AG09309 (cell line): ENCODE measurements at places on chromosomes 4 and X.

DNA sequence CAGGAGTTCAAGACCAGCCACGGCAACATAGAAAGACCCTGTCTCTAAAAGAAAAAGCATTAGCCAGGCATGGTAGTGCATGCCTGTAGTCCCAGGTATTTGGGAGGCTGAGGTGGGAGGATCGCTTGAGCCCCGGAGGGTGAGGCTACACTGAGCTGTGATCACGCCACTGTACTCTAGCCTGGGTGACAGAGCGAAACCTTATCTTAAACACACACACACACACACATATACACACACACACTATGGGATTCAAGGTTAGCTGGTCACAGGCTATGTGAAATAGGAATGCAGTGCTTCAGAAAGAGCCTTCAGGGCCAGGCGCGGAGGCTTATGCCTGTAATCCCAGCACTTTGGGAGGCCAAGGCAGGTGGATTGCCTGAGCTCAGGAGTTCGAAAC, 23.5 kb downstream of the NLGN3 start:
- no peak for DNase-seq

- no peak for DNase-seq
Measured at GRCh38 chr4:129335276-129335675, 239.3 kb downstream of the C4orf33 start.

DNA sequence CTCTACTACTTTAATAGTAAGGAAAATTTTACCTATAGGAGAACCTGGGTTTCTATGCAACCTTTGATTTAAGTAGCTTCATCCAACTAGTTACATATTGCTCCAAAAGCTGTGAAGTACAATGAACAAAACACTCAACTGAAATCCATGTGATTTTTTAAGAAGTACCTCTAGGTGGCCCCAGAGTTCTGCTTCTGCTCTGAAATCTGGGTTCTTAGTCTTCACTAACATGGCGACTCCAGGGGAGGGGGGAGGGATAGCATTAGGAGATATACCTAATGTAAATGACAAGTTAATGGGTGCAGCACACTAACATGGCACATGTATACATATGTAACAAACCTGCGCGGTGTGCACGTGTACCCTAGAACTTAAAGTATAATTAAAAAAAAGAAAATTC, 73.4 kb upstream of the MAGEB2 start:
- DNase-seq: no peak

- peak; percentile 1 for DNase-seq
Measured at GRCh38 chrX:140817943-140818342, 108.4 kb downstream of the LINC00632 start.

DNA sequence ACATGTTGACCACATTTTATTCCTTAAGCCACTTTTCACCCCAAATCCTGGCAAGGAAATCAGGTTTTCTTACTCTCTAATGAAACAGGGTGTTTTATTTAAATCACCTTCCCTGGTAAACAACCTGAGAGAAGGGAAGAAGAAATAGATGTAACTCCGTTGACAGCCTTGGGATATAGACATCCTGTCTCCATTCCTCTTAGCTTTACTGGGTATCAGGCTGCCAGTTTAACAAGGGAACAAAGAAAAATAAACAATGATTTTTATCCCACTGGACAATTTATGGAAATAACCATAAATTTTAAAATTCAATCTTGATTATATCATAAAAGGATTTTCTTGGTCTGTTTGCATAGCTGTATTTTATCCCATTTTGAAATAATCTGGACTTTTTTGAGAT, 49.2 kb downstream of the EDNRA start:
- no peak for DNase-seq

DNA sequence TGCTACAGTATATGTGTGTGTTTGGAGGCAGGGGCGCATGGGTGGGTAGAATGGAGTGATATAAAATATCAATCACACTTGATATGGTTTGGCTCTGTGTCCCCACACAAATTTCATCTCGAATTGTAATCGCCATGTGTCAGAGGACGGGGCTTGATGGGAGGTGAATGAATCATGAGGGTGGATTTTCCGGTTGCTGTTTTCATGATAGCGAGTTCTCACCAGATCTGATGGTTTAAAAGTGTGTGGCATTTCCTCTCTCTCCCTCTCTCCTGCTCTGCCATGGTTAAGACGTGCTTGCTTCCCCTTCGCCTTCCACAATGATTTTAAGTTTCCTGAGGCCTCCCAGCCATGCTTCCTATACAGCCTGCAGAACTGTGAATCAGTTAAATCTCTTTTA, 14.8 kb downstream of the SOWAHB start:
- no peak for DNase-seq

GRCh38 chrX:98795636-98796035, 1614.4 kb downstream of the PCDH19 start:
- no peak for DNase-seq

DNA sequence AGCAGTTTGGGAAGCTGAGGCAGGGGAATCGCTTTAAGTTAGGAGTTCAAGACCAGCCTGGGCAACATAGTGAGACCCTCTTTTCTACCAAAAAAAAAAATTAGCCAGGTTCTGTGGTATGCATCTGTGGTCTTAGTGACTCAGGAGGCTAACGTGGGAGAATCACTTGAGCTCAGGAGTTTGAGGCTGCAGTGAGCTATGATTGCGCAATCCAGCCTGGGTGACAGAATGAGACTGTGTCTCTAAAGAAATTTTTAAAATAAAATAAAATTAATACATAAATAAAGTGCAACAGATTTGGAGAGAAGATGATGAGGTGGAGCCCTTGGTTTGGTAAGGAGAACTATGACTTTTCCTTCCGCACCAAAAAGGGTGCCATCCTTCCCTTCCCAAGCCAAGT, 436.9 kb downstream of the NLGN4X start:
- DNase-seq: no peak

- no peak for DNase-seq
Measured at GRCh38 chrX:9257718-9258420, 207.0 kb upstream of the TBL1X start.

- DNase-seq: no peak
Measured at GRCh38 chr4:163331629-163332376, 593 bp downstream of the NPY1R start.

- DNase-seq: no peak
Measured at GRCh38 chr4:184498598-184498997, 24.2 kb upstream of the IRF2 start.

GRCh38 chr4:8877780-8878040, 6.1 kb upstream of the HMX1 start:
- DNase-seq: no peak

GRCh38 chr4:37450309-37450708, 205.8 kb downstream of the NWD2 start:
- DNase-seq: no peak

- DNase-seq: no peak
Measured at GRCh38 chr4:84177831-84178542, 321.1 kb downstream of the NKX6-1 start.

- DNase-seq: no peak
Measured at GRCh38 chrX:96403446-96403845, 281.2 kb upstream of the DIAPH2 start.

DNA sequence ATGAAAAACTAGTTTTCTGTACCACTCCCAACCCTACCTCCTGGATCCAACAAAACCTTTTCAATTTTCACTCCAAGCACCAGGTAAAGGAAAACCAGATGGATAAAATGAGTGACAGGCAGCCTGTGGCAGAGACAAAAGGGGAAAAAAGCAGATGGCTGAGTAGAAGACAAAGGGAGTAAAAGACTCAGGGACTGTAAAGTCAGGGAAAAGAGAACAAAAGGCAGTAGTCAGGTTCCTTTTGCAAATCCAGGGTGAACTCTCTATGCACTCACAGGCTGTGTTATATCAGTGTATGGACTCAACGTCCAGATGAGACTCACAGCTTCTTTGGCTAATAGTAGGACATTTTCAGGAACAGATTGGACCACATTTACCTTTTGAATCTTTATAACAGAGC, 54.2 kb downstream of the QRFPR start:
- DNase-seq: no peak

DNA sequence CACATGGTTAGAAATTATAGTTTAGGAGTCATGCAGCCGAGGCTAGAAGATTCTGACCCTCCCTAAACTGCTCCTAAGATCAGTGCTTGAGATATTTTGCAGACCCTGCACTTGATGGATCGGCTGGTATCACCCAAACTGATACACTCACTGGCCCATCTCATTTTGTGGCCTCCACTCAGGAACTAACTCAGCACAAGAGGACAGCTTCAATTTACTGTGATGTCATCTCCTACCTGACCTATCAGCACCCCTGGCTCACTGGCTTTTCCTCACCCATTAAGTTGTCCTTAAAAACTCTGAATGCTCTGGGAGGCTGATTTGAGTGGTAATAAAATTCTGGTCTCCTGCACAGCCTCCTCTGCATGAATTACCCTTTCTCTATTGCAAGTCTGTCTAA, 450.9 kb downstream of the PCDH10 start:
- no peak for DNase-seq

GRCh38 chr4:106424426-106424825, 55.8 kb upstream of the GIMD1 start:
- DNase-seq: no peak

DNA sequence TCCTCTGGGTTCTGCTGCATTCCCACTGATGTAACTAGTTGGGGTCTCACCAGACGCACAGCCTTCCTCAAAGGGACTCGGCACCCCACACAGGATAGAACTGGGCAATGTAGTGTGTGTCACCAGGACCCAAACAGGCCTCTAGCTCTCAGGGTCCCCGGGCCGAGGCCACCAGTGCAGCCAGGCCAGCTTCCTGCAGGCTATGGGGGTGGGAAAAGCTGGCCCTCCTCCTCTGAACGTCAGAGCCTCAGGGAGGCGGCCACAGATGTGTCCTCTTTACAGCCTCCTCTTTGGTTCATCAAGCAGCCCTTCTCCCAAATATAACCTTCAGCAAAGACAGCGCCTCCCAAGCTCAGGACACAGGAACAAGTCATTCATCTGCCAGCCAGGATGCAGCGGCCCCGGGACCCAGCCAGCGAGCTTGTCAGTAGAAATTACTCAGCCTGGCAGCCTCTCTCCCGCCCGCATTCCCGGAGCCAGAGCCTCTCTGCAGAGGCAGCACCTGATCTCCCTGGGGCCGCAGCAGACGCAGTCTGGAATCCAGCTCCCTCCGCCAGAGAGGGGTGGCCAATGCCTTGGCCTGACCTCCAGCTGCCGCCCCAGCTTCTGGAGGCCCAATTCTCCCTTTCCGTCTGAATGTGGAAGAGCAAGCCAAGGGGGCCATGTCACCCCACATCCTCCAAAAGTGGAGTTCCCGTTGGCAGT, 288.5 kb downstream of the FBXW7 start:
- no peak for DNase-seq

DNA sequence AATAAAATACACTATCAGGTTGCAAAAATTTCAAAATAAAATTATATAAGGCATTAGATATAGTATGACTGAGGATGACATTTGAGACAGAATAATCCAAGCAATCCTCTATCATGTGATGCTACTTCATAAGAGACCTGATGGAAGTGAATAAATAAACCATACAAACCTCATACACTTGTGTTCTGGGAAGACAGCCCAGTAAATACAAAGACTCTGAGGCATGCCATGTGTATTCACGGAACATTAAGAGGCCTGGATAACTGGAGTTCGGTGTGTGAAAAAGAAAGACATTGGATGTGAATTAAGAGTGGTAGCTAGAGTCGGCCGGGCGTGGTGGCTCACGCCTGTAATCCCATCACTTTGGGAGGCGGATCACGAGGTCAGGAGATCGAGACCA, 364.2 kb downstream of the ADAM29 start:
- no peak for DNase-seq

- DNase-seq: no peak
Measured at GRCh38 chr4:170395773-170396172, 306.0 kb upstream of the AADAT start.

- DNase-seq: no peak
Measured at GRCh38 chr4:155795991-155796390, 37.2 kb downstream of the GUCY1B1 start.

- DNase-seq: peak; percentile 14
Measured at GRCh38 chr4:119068529-119068962, 67.1 kb upstream of the MYOZ2 start.

- no peak for DNase-seq
Measured at GRCh38 chrX:153413731-153414130, 2.5 kb downstream of the ZFP92 start.

DNA sequence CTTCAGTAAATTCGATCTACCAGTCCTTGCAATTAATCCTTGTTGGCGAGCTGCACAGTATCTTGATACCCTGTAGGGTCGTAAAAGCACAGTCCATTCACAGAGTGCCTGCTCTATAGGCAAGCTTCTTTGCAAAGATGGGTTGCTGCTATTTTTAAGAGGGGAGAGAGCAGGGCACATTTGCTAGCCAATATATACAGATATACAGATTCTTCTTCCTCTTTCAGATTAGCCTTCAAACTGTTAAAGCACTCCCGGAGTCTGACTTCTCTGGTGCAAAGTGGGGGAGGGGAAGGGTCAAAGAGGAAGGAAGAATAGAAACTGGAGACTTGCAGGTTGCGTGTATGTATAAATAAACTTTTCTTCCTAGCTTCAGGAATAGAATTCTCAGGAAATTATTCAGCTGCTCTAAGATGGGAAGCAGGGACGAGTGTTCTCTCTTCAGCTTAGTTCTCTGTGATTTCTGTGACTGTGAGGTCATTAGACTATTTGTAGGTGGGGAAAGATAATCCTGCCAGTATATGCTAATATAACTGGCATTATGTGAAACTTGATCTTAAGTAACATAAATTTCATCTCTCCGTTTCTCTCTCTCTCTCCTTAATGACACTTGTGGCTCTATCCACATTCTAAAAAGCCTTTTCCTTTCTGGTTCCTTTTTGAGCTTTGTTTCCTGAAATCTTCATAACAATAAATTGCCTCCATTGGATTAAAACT, at the start of gene CYSLTR1:
TSS of gene CYSLTR1 (minus strand) at position 242 of the 717 bp plus-strand sequence. CDS start 53,865 bp downstream, outside the sequence.
- no peak for DNase-seq

DNA sequence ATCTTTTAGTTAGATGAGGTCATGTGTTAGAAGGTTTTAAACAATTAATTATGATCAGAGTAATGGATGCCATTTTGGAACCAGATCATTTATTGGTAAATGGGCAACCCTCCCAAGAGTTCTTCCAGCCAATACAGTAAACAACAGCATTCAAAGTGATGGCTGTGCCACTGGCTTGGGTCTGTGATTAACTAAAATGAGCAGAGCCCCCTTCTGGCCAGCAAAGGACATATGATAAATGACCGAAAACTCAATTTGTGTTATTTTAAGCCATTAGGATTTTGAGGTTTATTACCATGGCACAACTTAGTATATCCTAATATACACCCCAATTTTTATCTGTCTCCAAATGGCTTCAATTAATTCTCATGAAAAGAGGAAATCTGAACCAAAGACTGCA, 90.8 kb upstream of the NPFFR2 start:
- DNase-seq: no peak

- no peak for DNase-seq
Measured at GRCh38 chrX:148811236-148811635, 310.8 kb downstream of the AFF2 start.

- DNase-seq: no peak
Measured at GRCh38 chrX:125266153-125266660, 53.5 kb upstream of the TEX13C start.

GRCh38 chr4:122119739-122120138, 32.4 kb upstream of the BLTP1 start:
- DNase-seq: no peak

- DNase-seq: peak; percentile 55
Measured at GRCh38 chrX:69137371-69138117, 27.7 kb downstream of the PJA1 start.
